LHCN-M2 (cell line): ENCODE measurements at places on chromosomes 13 and 19.
A peak's percentile ranks its signal among the peaks of the same experiment; 100 is the strongest.

DNA sequence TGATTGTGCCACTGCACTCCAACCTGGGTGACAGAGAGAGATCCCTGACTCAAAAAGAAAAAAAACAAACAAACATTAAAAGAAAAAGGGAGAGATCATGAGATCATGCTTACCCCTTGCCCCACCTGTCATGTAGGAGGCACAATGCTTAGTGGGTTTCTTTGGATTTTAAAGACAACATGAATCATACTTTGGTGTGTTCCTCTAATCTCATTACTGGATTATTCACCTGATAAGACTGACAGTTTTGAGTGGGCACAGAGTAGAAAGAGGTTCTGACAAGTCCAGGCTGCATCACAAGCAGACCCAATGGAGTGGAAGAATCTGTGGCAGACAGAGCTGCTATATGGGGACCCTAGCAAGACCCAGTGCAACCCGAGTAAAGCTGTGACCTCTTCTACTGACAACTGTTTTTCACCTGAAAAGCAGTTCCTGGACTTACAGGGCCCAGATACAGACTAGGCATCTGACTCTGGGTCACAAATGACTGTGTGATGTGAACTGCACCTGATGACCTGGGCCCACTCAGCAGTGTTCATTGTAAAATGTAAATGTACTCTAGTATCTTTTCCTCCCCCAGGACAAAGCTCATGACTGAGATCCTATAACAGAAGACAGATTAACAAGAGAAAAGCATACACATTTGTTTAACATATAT, 28.9 kb upstream of the USP12 start:
- no peak for DNase-seq

- no peak for DNase-seq
These were observed 12.8 kb upstream of the SIGLEC10 start for GRCh38 chr19:51430221-51430620.

DNA sequence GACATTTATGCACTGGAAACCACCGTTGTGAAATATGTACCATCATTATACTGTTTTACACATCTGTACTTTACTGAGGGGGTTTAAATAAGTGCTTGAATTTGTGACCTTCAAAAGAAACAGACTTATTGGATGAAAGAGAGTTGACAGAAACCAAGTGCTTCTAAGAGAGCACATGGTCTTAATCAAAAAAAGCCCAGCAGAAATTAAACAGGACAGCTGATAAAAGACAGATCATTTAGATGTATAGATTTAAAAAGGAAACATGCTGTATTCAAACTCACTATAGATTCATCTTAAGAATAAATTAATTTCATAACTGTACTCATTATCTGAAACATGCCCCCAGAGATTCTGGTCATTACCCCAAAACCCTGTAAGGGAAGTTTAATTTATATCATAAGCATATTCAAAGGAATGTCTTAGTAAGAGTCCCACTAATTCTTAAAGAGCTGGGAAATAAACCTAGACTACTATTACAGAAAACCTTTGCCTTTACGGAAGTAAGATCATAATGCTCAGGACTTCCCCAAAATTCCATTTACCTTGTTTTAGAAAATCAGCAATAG, 421.8 kb downstream of the DCT start:
- no peak for DNase-seq

DNA sequence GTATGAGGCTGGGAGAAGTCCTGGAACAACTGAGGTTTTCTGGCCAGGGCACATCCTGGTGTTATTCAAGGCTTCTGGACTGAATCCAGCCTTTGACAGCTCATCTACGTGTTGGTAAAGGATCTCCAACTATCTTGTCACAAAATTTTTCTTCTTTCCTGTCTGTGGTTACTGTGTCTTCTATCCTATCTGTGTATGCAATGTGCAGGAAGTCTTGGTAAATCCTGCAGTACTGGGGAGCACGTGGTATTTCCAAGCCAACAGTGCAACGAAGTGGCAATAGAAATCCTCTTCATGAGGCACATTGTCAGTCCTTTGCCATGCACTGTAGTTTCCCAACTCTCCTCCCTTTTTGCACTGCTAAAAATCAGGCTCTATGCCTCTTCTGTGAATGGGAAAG, 86.7 kb downstream of the ZNF100 start:
- DNase-seq = no peak

DNA sequence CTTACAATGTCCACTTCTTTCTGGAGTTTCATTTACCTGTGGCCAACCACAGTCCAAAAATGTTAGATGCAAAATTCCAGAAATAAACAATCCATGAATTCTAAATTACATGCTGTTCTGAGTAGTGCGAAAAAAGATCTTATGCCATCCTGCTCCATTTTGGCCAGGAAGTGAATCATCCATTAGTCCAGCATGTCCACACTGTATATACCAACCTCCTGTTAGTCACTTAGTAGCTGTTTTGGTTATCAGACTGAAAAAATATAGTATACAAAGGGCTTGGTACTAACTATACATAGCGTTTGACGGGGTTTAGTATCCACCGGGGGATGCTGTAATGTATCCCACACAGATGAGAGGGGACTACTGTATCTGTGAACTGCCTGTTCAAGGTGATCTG, 618.0 kb upstream of the ARGLU1 start:
- no peak for DNase-seq

- DNase-seq = peak; percentile 91
These were observed at the start of gene ZNF256 for GRCh38 chr19:57947419-57948134. ZNF256 (minus strand) TSS chr19:57947706; CDS start chr19:57947474, 232 bp downstream.

- no peak for DNase-seq
These were observed 46.0 kb upstream of the ZNF681 start for GRCh38 chr19:23804676-23805075.

DNA sequence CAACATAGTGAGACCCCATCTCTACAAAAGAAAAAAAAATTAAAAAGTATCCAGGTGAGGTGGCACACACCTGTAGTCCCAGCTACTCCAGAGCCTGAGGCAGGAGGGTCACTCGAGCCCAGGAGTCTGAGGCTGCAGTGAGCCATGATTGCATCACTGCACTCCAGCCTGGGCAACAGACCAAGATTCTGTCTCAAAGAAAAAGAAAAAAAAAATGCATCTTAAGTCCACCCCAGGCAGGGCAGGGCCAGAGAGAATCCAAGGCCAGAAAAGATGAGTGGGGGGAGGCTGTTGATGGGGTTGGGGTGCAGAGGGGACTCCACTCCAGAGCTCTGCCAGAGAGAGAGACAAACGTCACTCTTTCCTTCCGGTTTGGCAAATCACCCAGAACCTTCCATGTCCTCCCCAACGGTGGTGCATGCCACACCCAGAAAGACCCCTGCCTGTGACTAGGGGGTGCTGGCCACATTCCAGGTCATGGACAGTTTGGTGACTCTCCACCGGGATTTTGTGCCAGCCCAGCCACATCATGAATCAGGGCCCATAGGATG, 431 bp downstream of the FUT3 start:
- peak; percentile 14 for DNase-seq

- DNase-seq = no peak
These were observed 8.0 kb downstream of the LSM14A start for GRCh38 chr19:34180273-34180672.

- DNase-seq = peak; percentile 82
These were observed 227.5 kb upstream of the STARD13 start for GRCh38 chr13:33512880-33513554.

DNA sequence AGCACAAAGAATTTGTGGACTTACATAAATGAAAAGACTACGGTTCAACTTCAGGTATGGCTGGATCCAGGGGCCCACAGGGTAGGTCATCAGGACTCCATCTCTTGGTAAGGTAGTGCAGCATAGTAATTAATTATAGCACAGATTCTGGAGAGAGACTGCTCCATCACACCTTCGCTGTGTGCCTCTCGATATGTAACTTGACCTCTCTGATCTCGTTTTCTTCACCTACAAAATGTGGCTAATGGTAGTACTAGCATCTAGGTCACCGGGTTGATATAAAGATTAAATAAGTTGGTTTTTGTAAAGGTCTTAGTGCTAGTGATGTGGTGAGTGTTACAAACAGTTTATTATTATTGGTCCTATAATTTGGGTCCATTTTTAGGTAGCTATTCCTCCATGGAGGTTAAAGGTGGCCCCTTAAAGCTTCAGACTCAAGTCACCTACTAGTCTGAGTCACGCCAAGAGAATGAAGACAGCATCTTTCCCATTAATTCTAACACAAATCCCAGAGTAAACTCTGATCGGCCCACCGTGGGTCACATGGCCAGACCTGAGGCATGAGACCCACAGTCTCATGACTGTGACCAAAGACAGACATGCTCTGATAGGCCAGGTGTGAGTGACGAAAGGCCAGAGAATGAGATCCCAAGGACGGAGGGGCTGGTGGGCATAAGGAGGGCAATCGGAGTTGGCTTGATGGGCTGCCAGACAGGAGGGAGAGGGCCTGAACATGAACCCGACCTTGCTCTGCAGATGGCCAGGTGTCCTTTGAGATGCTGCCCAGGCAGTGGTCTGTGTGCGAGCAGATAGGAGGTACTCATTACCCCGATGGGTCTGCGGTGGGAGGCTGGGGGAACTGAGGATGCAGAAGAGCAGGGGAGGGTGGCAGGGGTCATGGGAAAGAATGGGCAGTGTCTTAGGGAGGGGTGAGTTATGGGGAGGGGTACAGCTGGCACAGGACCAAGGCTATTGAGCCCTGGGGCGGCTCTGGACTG, 18.3 kb upstream of the PSMD8 start:
- no peak for DNase-seq

- no peak for DNase-seq
These were observed 110.1 kb downstream of the FLT1 start for GRCh38 chr13:28384789-28385188.

DNA sequence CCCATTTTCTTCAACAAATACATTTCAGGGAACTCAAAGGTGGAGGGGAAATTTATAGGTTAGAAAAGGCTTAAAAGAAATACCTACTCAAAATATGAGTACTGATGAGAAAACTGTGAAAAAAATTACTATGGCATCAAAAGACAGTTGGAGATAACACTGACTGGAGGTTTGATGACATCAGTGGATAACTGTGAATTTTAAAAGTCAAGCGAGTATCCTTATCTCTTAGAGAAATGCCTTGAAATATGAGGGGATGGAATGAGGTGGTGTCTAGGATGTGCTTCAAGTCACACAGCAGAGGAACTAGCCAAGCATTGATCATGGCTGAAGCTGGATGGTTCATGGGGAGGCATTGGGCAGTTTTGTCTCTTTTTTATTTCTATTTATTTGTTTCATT, 27.2 kb upstream of the SLC15A1 start:
- no peak for DNase-seq

DNA sequence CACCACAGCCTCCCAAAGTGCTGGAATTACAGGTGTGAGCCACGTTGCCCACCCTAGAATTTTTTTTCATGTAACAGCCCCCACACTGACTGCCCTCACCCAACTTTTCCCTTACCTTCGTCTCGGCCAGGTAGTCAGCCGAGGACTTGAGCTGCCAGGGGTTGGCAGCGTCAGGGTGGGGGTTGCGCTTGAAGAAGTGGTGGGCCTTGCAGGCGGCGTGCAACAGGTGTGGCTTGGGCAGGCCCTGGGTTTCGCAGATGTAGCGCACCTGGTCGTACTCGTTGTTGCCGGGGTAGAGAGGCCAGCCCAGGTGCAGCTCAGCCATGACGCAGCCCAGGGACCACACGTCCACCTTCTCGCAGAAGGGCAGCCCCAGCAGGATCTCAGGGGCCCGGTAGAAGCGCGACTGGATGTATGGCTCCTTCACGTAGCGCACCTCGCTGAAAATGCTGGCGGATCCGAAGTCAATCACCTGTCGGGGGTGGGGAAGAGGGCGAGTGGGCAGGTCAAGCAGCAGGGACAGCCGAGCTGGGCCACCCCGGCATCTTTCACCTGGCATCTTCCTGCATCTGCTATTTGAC, 6.2 kb downstream of the HIPK4 start:
- no peak for DNase-seq

- no peak for DNase-seq
These were observed 126.6 kb downstream of the USP12 start for GRCh38 chr13:27044837-27045570.

DNA sequence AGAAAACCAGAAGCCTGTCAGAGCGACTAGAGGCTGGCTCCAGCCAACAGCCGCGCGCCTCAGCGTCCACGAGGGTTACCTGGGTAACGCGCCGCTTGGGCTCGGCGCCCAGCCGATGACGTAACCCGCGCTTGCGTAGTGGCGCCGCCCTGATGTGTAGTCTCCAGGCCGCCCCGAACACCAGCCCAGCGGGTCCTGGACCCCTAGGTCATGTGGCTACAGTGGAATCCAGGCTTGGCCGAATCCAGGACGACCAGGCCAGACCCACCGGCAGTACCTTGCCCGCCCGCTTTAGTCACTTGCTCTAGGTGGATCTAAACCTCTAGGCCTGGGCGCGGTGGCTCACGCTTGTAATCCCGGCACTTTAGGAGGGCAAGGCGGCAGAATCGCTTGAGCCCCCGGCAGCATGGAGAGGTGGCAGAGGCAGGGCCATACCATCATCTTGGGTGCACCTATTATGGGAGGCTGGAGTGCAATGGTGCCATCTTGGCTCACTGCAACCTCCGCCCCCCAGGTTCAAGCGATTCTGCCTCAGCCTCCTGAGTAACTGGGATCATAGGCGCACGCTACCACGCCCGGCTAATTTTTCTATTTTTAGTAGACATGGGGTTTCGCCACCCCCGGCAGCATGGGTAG, 7.2 kb upstream of the ZNF606 start:
- DNase-seq = no peak

DNA sequence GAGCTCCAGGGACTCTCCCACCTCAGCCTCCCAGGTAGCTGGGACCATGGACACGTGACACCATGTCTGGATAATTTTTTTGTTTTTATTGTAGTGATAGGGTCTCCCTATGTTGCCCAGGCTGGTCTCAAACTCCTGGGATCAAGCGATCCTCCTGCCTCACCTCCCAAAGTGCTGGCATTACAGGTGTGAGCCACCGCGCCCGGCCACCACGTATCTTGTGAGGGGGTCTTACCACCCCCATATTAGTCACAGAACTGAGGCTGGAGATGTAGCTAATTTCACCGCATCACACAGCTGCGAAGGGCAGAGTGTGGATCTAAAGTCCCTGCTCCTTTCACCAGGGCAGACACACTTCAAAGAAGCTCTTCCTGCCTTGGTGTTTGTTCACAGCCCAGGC, 211.8 kb upstream of the SOX1 start:
- DNase-seq = no peak

DNA sequence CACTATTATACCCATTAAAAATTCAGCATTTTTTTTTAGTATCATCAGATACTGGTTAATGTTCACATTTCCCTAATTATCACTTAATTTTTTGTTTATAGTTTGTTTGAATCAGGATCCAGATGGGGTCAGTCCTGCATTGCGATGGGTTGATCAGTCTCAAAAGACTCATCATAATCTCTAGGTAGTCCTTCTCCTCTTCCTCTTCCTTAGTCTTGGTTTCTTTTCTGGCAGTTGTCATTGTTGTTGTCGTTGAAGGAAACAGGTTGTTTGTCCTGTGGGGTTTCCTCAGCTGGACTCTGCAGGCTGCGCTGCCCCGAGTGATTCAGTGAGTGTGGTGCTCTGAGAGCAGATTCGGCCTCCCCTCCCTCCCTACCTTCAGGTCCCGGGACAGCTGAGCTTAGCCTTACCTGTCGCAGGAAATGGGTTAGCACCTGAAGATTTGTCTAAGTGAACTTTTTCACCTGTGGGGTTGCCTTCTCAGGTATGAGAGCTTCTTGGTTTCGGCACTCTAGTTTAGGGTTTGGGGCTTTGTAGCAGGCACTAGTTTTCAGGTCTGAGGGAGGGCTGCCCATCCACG, 34.1 kb downstream of the NFIX start:
- no peak for DNase-seq
